Suprapubic skin (tissue), 4 donors: ENCODE measurements at places on chromosomes 5 and 9.
A peak's percentile ranks its signal among the peaks of the same experiment; 100 is the strongest.

DNA sequence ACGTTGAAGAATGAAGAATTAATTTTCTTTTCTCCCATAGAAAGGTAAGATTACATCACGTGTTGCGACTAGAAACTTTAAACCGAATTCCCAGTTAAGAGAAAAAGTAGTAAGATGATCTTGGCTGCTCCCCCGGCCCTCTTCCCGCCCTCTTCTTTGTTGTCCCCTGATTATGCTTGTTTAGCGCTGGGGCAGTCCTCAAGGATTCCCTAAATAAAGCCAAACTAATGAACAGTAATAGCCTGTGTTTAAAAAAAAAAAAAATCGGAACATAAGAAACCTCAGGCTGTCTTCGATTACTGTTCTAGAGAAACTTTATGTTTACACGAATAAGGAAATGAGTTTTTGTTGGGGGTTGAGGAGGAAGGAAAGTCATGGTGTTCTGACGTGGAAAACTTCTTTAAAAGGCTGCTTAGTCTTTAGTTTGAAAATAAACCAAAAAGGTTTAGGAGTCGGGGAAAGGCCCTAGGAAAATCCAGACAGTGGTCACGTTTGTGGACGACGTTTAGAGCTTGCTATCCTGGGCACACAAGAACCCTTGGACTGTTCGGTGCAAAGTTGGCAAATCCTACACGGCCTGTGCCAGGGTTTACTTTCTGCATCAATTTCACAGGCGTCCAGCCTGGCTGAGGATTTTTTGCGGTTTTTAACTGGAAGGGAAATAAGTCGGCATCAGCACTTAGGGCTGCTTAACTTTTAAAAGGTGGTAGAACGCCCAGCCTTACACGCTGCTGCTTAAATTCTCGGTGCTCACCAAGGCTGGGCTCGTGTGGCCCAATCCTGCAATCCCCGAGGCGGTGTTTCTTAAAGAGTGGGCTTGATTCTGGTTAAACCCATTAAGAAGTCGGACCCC is 1.1 kb upstream of the MAT2B start:
- DNase-seq, result peak; percentile 70

DNA sequence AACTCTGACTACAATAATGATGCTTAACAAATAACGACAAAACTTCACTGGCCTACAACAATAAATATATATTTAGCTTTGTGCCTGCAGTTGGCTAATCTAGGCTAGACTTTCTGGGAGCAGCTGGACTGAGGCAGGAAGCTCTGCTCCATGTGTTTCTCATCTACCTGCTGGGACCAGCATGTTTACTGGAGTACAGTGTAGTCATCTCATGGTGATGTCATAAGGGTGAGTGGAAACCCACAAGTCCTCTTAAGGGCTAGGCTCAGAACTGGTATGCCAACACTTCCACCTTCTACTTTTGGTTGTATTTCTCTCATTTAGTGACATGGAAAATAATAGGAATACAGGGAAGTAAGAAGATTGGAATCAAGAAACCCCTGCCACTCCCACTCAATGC is 85.7 kb upstream of the NIPBL start:
- no peak for DNase-seq

DNA sequence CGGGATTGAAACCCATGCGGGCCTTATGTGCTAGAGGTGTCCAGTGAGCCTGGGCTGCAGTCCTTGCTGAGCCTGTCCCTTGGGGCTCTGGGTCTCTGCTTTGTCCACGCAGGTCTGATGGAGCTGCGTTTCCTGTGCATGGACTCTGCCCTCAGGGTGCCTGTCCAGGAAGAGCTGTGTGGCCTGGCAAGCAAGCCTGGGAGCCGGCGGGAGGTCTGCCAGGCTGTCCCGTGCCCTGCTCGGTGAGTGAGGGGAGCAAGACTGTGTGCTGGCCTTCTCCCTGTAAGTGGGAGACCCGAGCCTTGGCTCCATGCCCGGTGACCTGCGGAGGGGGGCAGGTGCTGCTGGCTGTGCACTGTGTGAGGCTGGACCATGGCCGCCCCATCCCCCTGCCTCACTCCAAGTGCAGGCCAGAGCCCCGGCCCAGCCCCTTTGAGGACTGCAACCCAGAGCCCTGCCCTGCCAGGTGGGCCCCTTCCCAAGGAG is 11.2 kb upstream of the CACFD1 start:
- DNase-seq, result no peak

DNA sequence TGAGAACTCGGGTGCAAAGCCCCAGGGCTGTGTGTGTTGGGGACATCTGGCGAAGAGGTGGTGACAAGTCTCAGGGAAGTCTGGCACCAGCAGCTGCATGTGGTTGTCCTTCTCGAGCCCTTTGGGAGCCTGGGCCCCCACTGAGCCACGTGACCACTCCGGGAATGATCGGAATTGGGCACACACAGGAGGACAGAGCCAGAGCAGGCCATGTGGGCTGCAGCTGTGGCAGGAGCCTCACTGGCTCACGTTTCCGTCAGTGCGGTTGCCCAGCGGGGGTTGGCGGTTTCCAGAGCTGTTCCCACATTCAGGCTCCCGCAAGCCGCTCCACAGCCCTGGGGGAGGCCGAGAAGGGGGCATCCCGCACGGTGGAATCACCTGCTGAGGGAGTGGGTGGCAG is 6.8 kb upstream of the CEL start:
- DNase-seq, result no peak

- no peak for DNase-seq
These were observed 126.4 kb upstream of the CXCL14 start for GRCh38 chr5:135705141-135705631.

- DNase-seq, result peak; percentile 84
These were observed 42.2 kb upstream of the FBP1 start for GRCh38 chr9:94681508-94681907.

DNA sequence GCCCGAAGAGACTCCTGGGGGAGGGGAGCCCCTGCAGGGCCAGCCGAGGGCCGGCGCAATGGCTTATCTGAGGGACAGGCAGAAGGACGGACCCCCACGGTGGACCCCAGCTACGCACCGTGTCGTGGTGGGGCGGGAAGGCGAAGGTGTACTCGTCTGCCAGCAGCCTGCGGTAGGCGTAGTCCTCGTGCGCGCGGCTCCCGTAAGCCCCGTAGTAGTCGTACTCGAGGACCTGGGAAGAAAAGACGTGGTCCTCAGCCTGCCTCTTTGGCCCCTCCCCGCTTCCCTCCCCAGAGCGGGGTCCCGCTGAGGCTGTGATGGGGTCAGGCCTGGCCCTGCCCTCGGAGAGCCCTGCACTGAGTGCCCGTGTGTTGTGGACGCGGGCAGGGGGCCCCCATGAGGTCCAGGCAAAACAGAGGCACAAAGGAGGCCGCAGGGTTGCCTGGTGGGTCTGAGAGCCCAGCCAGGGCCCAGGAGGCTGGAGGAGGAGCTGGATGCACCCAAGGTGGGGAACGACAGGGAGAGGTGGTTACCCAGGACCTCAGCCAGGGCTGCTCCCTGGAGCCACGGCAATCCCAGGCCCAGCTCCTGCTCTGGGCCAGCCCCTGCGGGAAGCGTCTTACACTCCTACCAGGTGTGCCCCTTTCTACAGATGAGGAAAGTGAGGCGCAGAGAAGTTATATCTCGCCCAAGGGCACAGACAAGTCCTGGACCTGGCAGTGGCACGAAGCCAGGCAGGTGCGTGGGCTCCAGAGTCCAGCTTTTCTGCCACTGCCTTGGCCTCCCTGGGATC is 35.2 kb downstream of the SARDH start:
- DNase-seq, result peak; percentile 53

DNA sequence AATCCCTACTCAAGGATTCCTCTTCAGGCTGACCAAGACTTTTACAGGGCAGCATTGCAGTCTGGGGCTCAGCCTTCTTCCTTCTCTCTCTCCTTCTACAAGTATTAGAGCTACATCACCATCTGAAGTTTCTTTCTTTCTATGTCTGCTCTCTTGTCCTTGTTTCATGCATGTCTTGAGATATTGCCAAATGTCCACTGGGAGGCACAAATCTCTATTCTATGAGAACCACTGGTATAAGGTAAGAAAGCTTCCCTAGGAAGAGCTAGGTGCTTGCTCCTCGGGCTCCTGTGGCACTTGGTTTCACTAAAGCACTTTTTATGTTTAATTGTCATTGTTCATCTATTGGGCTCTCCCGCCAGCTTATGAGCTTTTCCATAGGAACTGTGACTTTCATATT is 289.2 kb upstream of the PCSK5 start:
- no peak for DNase-seq

- no peak for DNase-seq
These were observed 38.6 kb upstream of the PITX1 start for GRCh38 chr5:135072387-135073281.

- no peak for DNase-seq
These were observed 52.7 kb upstream of the TJP2 start for GRCh38 chr9:69121155-69122081.

DNA sequence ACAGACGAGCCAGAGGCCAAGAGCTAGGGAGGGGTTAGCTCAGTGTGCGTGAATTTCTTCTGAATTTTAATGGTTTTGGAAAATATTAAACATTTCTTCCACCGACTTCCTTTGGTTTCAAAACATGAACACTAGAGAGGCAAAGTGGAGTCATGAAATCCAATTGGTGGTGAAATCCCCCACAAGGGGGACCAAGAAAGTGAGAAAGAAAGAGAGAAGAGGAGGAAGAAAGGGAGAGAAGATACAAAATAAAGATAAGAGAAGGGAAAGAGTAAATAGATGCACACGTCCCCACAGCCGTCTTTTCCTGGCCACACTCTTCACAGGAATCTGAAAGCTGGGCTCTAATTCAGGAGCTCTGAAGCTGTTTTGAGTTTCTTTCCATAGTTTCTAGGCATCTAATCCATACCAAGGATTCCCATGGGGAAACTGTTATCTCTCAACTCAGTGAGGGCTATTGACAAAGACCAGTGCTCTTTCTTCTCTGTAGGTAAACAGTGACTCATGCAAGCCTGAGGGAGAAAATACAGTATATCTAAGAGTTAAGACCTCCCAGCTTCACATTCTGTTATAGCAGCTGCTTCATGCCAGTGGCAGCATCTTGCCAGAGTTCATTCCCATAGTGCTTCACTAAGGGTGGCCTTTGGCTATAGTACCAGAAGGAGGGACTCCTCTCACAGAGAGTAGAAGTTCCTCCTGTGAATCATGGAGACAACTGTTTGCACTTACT is 115.8 kb upstream of the LIFR start:
- DNase-seq, result no peak

- no peak for DNase-seq
These were observed 87.9 kb upstream of the GRIA1 start for GRCh38 chr5:153402550-153402949.

GRCh38 chr5:103275851-103276250 is 17.3 kb downstream of the MACIR start:
- DNase-seq, result no peak

DNA sequence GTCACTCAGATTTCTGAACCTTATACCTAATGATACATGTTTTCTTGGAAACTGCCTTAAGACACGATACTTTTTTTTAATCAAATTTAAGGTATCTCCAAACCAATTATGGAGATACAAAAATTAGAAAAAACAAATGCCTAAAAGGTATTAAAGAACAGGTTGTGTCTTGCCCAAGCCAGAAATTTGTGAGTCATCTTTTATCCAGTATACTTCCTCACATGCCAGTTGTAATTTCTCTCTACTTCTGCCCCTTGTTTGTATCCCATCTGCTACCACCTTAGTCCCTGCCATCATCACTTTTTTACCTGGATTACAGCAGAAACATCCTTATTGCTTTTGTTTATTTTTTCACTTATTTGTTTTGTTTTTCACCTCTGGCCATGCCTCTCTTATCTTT is 571.2 kb upstream of the DAB2 start:
- no peak for DNase-seq

- DNase-seq, result no peak
These were observed 224.3 kb downstream of the GRIA1 start for GRCh38 chr5:153714798-153715197.

DNA sequence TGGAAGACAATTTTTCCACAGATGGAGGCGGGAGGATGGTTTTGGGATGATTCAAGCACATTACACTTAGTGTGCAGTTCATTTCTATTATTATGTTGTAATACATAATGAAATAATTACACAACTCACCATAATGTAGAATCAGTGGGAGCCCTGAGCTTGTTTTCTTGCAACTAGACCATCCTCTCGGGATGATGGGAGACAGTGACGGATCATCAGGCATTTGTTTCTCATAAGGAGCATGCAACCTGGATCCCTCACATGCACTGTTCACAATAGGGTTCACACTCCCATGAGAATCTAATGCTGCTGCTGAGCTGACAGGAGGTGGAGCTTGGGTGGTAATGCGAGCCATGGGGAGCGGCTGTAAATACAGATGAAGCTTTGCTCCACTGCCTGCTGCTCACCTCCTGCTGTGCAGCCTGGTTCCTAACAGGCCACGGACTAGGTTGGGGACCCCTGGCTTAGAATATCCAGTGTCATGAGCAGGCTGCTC is 1.6 kb downstream of the STKLD1 start:
- DNase-seq, result no peak

GRCh38 chr5:163913548-163913947 is 408.1 kb downstream of the MAT2B start:
- DNase-seq, result no peak

DNA sequence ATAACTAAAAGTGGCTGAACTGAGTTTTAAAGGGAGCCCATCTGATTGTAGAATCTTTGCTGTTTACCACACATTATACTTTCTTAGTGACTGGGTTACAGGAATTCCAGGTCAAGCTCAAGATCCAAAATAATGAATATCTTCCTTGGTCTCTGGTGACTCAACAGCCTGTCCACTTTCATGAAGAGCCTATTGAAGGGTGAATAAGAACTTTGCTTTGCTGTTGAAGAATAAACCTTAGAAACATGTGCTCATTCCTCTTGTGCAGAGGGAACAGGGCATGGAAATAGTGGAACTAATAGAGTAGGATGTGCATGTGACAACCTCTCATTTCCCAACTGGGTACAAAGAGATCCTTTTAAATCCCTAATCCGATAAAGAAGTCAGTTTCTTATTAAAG is 21.4 kb downstream of the ALDH1A1 start:
- no peak for DNase-seq

GRCh38 chr9:105994970-105995369 is 300.6 kb downstream of the TMEM38B start:
- DNase-seq, result no peak

DNA sequence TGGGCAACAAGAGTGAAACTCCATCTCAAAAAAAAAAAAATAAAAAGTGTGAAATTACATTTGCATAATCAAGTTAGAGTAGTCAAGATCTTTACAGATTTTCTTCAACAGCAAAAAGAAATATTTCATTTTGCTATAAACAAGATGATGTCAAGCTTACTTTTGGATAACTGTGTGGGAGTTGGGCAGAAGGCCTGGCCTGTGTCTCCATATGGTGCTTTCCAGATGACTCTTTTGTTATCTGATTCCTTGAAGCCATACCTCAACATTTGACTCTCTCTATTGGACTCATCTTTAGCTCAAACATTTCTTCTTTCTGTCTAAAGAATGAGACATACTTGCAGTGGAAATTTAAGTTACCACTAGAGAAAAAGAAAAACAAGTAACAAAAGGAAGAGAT is 246.8 kb downstream of the MSX2 start:
- DNase-seq, result no peak

- no peak for DNase-seq
These were observed 184.1 kb downstream of the PDE4D start for GRCh38 chr5:59709346-59709821.
